ENCODE measurements at places on chromosomes 13 and 19.
A peak's percentile ranks its signal among the peaks of the same experiment; 100 is the strongest.

DNA sequence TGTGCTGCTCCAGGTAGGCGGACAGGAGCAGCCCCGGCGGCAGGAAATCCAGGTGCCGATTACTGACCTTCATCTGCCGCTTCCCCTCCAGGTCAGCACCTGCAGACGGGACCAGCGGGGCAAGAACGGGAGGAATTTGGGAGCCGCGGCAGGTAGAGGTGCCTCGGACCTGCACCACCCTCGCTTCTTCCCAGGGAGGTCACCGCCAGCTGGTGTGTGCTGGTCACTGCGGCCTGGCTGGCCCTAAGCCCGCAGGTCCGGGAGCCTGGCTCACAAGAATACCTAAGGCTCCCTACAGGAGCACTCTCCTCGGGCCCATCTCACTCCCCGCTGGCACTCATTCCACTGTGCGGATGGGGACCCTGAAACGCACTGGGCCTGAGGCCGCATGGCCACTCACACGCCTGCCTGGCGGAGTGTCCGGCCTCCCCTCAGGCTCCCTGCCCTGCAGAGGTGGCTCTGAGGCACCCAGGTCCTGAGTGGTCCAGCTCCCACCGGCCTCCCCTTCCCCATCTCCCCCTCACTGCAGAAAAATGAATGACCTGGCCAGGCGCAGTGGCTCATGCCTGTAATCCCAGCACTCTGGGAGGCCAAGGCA lies 4.3 kb downstream of the RNU6-9 start:
- DNase-seq: peak; percentile 80

DNA sequence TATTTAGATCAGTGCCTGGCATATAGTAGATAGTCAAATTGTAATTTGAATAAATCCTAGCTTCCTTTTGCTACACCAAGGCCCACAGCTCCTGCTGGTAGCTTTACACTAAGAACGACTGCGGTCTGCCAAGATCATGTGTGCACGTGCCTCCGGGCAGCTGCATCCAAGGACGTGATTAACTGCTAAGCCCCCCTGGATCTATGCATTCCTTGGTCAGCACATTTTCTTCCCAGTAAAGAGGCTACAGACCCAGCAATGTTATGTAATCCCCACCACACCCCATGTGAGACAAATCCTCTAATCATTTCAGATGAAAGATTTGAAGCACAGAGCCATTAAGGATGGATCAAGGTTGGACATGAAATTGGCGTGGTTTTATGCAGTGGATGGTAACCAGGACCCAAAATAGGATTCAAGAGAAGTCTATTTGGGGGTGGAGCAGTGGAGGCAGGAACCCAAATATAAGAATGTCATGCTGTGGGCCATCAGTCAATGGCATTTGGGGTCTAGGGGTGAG lies 65.2 kb upstream of the PEG3 start:
- DNase-seq: no peak

DNA sequence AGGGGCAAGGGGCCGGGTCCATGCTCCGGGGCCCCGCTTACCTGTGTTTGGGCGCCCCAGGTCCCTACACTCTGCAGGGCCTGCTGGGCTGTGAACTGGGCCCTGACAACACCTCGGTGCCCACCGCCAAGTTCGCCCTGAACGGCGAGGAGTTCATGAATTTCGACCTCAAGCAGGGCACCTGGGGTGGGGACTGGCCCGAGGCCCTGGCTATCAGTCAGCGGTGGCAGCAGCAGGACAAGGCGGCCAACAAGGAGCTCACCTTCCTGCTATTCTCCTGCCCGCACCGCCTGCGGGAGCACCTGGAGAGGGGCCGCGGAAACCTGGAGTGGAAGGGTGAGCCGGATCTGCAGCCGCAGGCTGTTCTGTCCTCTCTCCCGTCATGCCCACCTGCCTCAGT lies 1.7 kb downstream of the FCGRT start:
- no peak for DNase-seq

DNA sequence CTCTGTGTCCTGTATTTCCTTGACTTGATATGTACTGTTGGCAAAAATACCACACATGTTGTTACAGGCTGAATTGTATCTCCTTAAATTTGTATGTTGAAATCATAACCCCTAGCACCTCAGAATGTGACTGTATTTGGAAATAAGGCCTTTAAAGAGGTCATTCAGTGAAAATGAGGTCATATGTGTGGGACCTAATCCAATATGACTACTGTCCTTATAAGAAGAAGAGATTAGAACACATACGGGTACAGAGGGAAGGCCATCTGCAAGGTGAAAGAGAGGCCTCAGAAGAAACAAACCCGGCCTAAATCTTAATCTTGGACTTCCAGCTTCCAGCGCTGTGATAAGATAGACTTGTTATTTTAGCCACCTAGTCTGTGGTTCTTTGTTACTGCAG lies 202.5 kb downstream of the NUFIP1 start:
- DNase-seq: no peak

DNA sequence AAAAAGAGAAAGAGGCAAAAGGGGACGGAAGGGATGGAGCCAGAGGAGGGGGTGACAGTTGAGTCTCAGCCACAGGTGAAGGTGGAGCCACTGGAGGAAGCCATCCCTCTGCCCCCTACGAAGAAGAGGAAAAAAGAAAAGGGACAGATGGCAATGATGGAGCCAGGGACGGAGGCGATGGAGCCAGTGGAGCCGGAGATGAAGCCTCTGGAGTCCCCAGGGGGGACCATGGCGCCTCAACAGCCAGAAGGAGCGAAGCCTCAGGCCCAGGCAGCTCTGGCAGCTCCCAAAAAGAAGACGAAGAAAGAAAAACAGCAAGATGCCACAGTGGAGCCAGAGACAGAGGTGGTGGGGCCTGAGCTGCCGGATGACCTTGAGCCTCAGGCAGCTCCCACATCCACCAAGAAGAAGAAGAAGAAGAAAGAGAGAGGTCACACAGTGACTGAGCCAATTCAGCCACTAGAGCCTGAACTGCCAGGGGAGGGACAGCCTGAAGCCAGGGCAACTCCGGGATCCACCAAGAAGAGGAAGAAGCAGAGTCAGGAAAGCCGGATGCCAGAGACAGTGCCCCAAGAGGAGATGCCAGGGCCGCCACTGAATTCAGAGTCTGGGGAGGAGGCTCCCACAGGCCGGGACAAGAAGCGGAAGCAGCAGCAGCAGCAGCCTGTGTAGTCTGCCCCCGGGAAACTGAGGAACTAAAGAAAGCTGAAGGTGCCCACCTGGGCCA lies 2.5 kb downstream of the POLR1G start:
- no peak for DNase-seq

DNA sequence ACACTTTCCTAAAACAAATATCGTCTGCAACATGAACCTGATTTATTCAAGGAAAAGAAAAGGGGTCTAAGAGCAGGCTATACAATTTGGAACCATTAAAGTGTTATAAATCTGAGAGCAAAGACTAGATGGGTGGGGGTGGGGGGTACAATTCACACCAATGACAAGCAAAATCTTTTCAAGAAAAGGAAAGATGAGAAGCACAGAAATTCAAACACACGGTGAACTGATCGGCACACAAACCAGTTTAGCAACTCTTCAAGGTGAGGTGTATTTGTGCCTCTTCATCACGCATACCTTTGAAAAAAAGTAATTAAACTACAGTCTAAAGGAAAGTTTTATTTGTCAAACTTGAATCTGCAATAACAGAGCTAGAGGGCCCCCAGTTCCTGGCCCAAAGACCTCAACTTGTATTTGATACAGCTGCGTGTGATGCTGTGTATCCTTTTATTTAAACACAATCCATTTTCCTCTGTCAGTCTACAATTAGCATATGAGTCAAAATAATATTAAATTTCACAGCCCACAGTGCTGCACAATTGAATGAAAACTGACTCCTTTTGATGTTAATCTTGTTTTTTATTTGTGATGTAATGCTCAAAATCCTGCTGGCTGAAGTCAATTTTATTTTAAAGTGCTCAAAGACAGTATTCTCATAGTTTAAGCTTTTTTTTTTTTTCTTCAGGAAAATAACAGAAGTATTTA lies 14.2 kb downstream of the EFNB2 start:
- DNase-seq: no peak

- DNase-seq: peak; percentile 51
These were observed 56.3 kb upstream of the GPR12 start for GRCh38 chr13:26816881-26817280.

DNA sequence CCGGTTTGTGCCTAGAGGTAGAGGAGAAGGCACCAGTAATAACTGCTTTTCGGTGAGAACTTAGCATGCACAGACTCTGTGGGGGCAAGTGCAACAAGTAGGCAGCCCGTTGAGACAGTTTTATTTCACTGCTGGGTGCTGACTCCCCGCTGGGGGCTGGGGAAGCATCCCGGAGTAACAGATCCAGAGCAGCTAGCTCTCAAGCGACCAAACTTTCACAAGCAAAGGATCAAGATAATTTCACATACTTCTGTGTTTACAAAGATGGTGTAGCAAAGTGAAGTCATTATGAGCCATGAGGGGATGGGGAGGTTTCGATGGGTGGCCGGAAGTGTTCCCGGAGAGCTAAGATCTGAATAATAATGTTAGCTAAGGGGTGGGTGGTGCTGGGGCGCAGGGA lies 2.8 kb downstream of the NACC1 start:
- DNase-seq: no peak

DNA sequence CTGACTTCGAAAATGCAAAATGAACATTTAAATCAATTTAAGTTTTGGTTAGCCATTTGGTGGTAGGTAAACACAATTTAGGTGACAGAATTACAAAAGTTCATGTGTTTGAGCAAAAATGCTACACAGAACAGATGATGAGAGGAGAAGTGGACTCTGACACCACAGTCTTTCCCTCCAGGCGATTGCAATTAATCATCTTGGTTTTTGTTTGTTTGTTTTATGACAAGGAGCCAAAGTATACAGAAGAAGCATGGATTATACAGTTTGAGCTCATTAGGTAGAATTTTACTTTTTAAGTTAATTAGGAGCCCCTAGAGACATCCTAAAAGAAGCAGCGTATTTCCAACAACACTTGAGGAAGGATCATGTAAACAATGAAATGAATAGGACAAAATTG lies 49.3 kb upstream of the FREM2 start:
- no peak for DNase-seq

GRCh38 chr19:53158119-53158656 lies 665 bp downstream of the ZNF347 start:
- DNase-seq: peak; percentile 69

DNA sequence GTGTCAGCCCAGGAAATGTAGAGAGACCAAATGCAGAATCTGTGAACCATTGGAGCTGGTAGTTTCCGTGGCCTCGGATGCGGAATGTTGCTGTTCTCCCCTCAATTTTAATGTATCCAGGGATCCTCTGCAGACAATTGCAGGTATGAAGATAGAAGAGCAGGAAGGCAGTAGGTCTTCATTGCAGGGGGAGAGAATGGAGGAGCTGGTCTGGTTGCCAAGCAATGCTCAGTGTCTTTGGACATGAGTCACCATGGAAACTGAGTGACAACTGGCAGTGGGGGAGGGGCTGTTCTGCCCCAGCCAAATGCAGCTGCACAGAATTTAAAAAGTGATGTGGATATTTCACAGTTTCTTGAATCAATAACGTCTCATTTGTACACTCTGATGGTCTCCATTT lies 56.1 kb upstream of the ZNF835 start:
- no peak for DNase-seq

DNA sequence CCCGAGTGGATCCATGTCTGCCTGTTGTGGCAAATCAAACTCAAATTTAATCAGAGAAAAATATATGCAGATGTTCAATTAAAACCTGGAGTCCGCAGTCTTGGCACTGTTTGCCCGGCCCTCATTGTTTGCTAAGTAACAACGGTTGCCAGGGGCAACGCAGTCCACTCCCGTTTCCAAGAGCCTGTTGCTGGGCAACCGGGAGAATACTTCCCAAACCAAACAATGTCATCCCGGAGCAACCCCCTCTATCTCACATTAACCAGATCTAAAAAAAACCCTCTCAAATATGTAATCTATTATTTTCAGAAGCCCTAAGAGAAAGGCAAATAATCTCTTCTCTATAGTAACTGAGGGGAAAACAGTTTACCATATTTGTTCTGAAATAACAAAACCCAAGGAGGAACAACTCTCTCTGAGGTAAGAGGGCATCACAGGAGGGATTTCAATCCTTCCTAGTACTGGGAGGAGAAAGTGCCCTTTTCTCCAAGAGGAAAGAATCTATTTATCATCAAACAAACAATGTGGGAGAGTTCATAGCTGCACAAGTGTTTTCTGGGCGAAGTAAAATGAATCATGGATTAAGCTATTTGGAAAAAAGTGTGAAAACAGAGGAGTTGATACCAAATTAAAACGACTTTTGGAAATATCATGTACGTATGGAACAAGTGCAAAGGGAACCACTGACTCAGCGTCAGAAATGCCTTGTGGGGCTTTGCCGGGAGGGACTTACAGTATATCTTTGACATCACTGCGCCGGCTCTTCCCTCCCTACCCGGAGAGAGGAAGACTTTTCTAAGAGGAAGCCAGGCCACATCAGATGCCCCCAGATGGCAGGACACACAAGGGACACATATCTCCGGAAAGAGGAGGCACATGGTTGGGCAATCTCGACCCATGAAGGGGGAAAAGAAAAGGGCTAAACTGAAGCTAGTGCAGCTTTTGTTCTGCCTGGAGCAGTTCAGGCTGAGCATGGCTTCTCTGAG lies 43.3 kb downstream of the RFX2 start:
- DNase-seq: peak; percentile 71

DNA sequence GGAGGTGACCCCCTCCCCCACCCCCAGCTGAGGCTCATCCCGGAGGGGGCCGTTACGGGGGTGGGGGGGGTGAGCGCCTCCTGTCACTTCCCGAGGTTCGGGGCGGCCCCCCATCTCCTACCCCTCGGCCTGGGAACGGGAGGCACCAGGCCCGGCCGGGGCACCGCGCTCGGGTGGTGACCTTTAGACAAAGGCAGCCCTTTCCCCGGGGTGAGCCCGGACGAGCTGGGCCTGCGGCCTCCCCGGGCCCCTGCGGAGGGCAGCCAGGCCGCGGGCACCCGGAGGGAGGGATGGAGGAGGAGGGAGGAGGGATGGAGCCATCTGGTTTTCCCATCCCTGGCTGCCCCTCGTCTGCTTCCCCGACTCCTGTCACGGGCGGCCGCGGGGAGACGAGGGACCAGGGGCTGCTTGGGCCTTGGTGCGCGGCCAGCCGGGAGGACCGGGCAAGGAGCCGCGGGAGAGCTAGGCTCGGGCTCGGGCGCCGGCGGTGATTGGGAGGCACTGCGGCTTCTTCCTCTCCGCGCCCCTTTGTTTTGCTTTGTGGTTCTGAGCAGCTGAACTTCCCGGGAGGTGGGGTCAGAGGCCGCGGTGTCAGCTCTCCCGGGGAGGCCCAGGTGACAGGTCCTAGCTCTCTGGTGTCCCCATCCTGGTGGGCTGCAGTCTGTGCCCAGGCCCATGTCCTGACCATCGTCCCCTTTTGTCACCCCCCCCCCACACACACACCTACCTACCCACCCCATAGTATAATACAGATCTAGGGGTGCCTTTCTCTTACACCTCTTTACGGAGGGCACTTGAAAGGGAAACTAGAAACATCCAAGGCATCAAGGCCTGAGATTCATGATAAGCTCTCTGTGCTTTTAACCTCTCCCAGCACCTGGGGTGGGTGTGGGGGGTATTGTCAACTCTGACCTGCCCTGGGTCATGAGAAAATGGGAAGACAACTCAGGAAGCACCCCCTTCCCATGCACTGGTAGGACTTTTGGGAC lies 1.3 kb downstream of the BICRA start:
- DNase-seq: peak; percentile 80

- DNase-seq: no peak
These were observed 157.5 kb downstream of the FLT1 start for GRCh38 chr13:28337166-28338005.

GRCh38 chr13:65789815-65790214 lies 1440.3 kb downstream of the PCDH9 start:
- DNase-seq: no peak
